CD4-positive, alpha-beta T cell (primary cell): ENCODE measurements at places on chromosomes 16 and 17.

GRCh38 chr17:55347341-55347740, 74.3 kb downstream of the MMD start:
- no peak for DNase-seq

GRCh38 chr17:16037636-16038035, 38.0 kb downstream of the TTC19 start:
- no peak for DNase-seq

DNA sequence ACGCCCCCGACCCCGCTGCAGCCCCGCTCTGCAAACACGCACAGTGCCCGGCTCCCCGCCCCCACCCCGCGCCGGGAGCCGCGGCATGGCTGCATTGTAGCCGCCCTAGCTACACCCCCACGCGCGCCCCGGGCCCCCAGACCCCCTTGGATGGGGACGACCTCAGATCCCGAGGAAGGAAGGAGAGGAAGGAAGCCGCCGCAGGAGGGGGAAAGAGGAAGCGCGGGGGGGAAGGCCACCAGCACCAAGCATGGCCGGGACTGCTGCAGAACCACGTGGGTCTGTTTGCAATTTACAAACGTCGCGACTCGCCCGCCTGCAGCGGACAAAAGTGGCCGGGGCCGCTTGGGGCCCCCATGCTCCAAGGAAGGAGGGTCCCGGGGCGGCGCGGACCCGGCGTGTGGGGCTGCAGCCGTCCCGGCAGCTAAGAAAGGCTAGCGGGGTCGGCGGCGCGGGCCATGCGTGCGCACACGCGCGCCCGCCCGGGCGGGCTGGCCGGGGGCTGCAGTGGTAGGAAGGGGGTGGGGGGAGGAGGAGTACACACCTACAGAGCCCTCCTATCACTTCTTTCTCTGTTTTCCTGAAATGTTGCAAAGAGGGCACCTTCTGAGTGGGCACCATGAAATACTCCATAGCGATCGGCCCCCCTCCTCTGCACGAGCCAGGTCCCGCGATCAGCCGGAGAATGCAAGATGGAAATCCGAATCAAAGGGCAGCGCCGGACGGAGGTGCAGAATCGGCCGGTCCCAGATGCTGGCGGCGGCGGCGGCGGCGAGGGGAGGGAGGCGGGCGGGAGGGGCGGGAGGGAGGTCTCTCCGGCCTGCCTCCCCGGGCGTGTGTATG, 488 bp downstream of the TFAP4 start:
- DNase-seq, result peak; percentile 25

- no peak for DNase-seq
These were observed 1.3 kb downstream of the GNAO1 start for GRCh38 chr16:56192635-56192945.
